CD4-positive, alpha-beta memory T cell (primary cell): ENCODE measurements at places on chromosomes 3 and 15.

DNA sequence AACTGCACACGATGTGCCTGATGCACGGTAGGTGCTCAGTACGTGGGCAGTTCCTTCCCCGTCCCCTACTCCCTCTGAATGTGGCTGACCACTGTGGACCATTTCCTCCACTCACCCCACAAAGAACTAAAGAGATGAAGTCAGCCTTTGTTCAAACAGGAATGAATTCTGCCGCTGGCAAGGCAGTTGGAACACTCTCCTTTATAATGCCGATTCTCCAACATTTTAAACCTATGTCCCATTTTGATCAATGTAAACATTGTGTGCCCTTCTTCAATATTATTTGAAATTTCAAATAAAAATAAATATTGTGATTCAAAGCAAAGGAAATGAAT, 57.5 kb upstream of the MEF2A start:
- no peak for DNase-seq

DNA sequence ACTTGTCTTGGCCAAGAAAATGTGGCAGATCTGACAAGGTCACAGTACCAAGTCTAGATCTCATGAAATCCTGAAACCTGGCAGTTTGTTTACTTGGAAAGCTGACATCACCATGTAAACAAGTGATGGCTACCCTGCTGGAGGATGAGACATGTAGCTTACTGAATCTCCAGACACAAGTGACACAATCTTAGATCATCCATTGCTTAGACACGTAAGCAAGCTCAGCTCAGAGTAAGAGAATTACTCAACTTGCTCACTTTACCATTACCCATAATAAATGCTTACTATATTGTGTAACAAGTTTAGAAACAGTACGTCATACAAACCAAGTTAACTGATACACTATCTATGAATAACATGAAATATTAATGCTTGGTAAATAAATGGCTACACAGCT, 263.8 kb downstream of the TBC1D5 start:
- DNase-seq, result no peak

DNA sequence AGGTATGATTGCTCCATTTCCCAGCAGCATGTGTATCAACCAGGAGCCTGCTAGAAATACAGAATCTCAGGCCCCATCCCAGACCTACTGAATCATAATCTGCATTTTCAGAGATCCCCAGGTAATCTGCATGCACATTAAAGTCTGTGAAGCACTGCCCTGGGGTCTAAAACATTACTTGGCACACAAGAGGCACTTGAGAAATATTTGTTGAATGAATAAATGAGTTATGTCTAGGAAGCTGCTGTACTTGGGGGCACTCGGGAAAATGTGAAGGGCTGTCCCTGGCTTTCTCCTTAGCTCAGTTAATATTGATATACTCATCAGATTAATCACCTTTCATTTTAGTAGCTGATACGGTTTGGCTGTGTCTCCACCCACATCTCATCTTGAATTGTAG, 184.4 kb downstream of the RORA start:
- DNase-seq, result no peak

GRCh38 chr3:100746092-100746491, 36.8 kb downstream of the TFG start:
- no peak for DNase-seq

DNA sequence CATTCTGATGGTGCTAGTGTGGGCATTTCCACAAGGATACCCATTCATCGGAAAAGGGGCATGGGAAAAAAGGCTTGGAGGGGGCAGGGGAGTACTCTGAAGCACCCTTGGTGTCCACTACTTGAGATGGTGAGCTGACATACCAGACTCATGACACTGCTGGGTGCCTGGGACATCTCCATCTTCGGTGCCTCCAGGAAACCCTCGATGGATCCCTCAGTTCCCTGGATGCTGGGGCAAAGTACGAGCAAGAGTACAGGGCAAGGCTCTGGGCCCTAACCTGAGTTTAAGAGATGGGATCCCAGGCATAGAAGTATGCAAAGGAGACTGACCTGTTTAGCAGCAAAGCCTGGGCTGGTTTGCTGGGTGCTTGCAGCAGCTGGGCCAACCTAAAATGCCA, 5.2 kb upstream of the IP6K1 start:
- DNase-seq, result no peak

DNA sequence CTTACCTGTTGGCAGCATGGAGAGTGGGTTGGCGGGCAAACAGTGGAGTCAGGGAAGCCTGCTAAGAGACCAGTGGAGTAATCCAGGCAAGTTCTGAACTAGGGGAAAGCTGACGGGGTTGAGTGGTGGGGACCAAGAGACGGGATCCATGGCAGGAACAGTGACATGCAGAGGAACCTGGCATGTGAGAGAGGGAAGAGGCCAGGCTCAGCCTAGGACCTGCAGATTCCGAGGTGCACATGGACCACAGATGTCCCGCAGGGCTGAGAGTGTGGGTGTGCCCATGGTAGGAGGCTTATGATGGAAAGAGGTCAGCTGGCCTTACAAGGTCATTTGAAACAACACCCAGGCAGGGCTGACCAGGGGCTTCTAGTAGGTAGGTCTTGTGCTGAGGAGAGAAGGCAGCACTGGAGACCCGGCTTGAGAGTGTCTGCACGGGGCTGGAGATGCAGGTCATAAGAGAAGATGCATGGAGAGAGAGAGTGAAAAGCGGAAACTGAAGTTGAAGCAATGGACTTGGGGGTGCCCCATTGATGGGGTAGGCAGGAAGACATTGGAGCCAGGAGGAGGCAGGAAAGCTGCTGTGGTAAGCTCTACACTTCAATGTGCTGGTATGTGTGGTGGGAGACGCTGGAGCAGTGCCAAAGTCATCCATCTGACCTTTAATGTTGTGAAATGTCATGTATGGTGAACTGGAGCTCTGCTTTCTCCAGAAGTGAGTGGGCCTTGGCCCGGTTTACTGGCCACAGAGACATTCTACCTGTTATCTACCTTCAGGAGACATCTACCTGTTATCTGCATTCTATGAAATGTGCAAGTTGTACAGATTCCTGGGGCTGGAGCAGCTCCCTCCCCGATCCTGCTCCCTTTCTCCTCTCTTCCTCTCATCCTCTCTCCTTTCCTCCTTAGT, 4.6 kb downstream of the SPSB4 start:
- DNase-seq, result no peak

DNA sequence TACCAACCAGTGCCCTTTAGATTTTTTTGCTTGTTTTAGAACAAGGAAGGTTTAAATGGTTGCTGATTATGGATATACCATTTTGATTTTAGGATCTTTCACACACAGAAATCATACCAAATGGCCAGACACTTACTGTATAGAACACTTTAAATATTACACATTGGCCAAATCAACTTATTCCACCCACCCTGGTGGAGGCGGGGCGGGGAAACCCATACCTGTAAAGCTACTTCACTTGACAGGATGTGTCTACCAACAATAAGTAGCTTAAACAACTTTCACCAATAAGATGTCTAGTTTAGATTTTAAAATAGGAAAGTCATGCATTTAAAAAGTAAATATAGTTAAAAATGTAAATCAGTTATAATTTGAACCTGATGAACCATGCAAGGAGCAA, 17.0 kb upstream of the SFMBT1 start:
- DNase-seq, result no peak

- DNase-seq, result no peak
These were observed 19.5 kb upstream of the CDCP1 start for GRCh38 chr3:45165497-45166283.

GRCh38 chr3:183022936-183023516, 42.7 kb upstream of the DCUN1D1 start:
- no peak for DNase-seq

DNA sequence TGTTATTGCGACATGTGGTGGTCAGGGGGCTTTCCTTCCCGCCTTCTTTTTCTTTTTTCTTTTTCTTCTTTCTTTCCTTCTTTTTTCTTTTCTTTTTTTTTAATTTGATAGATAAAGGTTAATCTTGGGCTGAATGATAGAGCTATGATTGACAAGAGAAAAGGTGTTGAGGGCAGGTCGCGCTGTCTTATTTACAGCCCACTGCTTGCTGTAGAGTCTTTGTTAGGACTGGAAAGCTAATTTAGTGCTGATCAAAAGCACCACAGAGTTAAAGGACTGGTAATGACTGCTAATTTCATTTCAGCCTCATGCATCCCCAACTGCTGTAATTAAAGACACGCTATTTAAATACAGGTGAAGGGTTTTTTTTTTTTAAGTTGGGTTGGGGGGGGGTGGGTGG, 10.6 kb upstream of the SOX2 start:
- DNase-seq, result no peak

- DNase-seq, result no peak
These were observed 22.3 kb downstream of the TM6SF1 start for GRCh38 chr15:83129791-83130190.

DNA sequence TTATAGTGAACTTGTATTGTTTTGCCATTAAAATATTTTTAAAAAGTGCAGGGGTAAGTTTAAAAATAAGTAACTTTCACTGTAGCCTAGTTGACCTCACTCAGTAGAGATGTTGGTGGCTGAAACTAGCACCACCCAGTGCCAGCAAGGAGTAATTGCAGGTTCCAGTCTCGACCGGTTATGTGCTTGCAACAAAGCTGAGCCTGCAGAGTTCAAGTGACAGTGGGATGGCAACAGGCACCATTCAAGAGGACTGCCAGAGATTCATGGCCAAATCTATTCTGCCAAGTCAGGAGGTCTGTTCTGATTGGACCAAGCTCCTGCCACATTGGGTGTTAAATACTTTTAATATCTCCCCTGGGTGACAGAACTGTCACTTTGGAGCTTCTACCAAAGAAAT, 2.7 kb downstream of the ADAMTS7 start:
- DNase-seq, result no peak
